SJCRH30 (cell line): ENCODE measurements at places on chromosomes 7 and 10. TPM values are rescaled to one million over a fixed set of nuclear protein-coding genes. Genes with fewer than 3 reads are reported as not detected.

Gene CDK13
- 55.8 and 70.5 TPM in 2 replicates for total RNA-seq

Gene PYROXD2
- 0.59 and 1.1 TPM in 2 replicates for total RNA-seq

Gene GIMAP8
- not detected in 2 replicates for total RNA-seq

Gene MCM10
- 49.5 and 53.1 TPM in 2 replicates for total RNA-seq

GRCh38 chr7:131139462-131139861 is 188.2 kb upstream of the MKLN1 start:
- H3K36me3 ChIP-seq = no peaks in the 10 kb centered on the region
- H3K4me3 ChIP-seq = no peak overlapping the region
- no peak for DNase-seq
- H3K27me3 ChIP-seq = no peaks in the 10 kb centered on the region
- H3K27ac ChIP-seq = no peak overlapping the region
- H3K4me1 ChIP-seq = no peaks in the 10 kb centered on the region
